Sigmoid colon (tissue), 7 donors: ENCODE measurements at places on chromosomes 3 and 15.

DNA sequence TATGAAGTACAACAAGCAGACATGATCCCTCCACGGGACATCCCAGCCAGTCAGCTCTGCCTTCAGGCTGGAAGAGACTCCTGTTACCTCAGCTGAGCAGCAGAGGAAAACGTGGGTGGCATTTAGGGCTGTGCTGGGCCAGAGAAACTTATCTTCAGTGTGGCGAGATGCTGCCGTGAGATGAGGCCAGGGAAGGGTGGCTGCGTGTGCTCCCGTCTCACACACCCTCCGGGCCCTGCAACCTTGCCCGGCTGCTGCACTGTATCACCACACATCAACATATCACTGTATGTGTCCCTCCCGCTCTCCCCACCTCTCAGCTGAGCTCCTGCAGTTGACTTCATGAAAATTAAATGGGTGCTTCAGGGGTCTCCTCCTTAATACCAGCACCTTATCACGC, 23.4 kb downstream of the BMF start:
- DNase-seq: no peak

DNA sequence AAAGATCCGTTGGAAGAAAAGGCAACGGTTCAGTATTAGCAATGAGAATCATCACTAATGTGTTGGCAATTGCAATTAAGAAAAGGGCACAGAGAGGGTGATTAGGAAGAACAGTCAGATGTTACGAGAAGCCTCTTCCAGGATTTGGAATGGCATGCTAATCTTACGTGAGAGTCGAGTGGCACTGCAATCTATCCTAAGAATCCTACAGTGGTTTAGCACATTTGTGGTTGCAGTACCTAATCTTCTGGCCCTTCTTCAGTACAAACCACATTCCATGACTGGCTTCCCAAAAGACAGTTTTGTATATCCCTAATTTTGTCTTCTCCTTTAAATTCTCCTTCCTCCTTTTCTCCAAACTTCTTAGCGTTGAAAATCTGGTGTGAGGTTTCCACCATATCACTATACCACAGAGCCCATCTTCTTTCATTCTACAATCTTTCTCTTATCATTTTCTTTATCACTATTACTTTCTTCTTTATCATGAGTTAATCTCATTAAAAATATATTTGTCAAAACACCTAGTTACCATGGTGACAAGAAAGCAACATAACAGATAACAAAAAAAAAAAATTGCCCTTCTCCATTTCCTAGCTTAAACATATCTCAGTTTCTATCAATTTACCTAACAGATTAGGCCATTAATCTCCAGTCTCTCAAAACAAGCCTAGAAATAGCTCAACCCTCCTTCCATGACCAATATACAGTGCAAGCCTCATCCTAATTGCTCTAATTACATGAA, 60.1 kb downstream of the IGSF11 start:
- no peak for DNase-seq

GRCh38 chr15:73621286-73621826, 11.8 kb downstream of the NPTN start:
- DNase-seq: no peak

DNA sequence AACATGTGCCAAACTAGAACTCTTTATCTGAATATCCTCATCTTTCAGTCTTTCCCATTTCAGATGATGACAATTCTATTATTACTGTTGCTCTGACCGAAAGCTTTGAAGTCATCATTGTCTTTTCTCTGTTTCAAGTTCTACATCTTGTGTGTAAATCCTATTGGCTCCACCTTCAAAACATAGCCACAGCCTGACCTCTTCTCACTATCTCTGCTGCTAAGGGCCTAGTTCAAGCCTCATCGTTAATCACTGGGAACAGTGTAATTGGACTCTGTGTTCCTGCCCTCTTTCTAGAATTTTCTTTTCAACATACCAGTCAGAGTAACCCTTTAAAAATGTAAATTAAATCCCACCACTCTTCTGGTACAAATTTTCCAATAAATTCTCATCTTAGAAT, 105.1 kb downstream of the OXSM start:
- DNase-seq: no peak

- no peak for DNase-seq
Measured at GRCh38 chr3:68779261-68779660, 153.1 kb downstream of the TAFA4 start.
